ENCODE measurements at places on chromosomes 2 and 18.

GRCh38 chr2:3610415-3610814 lies 15.5 kb downstream of the COLEC11 start:
- DNase-seq, result no peak

- peak; percentile 80 for DNase-seq
Observed at GRCh38 chr2:235106874-235107639, 155.2 kb downstream of the SH3BP4 start.

- no peak for DNase-seq
Observed at GRCh38 chr18:49090901-49091300, 140.1 kb upstream of the SMAD7 start.

- peak; percentile 6 for DNase-seq
Observed at GRCh38 chr2:224009605-224010315, 29.3 kb downstream of the SERPINE2 start.

DNA sequence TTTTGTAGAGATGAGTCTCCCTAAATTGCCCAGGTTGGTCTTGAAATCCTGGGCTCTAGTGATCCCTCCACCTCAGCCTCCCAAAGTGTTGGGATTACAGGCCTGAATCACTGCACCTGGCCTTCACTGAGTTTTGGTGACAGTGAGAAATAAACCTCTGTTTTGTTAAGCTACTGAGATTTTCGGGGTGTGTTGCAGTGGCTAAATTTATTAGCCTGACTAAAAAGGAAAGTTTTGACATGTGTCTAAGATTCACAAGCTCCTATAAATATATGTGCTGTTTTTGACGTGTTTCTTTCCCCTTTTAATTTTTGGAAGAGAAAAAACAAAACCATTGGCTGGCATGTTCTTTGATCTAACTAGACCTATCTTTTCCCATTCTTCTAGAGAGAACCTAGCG lies 190.5 kb upstream of the MC4R start:
- no peak for DNase-seq

DNA sequence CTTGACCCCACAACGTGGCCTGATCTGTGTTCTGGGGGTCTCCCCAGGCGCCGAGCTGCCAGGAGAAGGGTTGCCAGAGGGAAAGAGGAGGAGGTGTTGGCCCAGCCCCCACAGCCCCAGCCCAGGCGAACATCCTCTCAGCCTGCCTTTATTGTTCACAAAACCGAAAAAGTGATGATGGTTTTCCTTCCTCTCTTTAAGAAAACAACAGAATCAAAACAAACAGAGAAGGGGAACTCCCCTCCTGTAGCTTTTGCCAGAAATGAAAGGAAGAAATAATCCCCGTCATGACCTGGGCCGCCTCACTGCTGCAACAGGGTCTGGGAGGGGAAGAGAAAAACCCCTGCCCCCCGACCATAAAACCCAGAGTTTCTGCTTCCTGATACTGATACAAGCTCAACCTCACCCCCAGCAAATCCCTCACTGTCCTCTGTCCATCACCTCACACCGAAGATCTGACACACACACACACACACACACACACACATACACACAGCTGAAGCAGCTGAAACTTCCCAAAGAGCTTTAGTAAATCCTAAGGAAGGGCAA lies 52.0 kb downstream of the ZFP36L2 start:
- DNase-seq, result no peak

- DNase-seq, result peak; percentile 26
Observed at GRCh38 chr2:75053484-75054112, 95.2 kb downstream of the POLE4 start.

- no peak for DNase-seq
Observed at GRCh38 chr2:217647226-217647625, 355.6 kb downstream of the TNS1 start.

DNA sequence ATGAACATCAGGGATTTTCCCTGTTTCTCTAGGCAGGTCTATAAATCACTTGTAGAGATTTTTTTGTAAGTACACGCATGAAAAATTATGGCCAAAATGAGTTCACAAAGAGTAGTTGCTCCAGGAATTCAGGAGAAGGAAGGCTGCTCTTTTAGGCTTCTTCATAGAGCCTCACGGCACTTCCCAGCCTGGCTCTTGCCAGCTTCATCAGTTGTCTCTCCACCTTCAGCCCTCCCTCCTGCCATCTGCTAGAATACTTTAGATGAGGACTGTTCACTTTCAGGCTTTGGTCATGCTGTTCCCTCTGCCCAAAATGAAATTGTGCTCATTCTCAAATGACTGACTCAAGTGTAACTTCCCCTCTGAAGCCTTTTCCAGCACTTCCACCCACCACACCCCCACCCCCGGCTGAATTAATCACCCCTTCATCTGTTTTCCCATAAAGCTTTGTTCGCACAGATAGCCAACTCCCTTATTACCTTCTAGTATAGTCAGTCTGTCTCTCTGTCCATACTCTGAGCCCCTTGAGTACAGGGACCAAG lies 1.8 kb upstream of the ABCA12 start:
- DNase-seq, result peak; percentile 8

GRCh38 chr2:222424729-222425671 lies 657 bp downstream of the SGPP2 start:
- DNase-seq, result no peak

DNA sequence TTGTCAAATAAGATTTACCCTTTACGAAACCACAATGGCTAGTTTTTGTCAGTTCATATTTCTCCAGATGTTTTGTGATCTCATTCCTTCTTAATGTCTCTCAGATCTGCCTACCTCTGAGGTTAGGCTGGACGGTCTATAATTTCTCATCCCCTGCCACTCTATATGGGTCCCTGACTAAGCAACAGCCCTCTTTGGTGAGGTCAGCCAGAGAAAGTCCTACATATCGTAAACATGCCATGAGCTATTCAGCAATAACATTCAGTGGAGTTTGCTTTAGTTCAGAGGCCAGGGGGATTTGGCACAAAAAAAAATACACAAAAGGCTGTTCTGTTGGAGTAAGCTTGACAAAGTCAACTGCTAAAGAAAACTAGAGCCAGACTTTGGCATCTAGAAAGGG lies 192.1 kb upstream of the NCKAP5 start:
- DNase-seq, result peak; percentile 80

GRCh38 chr2:74915743-74916142 lies 42.7 kb upstream of the POLE4 start:
- peak; percentile 83 for DNase-seq

GRCh38 chr2:69588403-69588802 lies 55.1 kb downstream of the AAK1 start:
- DNase-seq, result no peak

- peak; percentile 83 for DNase-seq
Observed at GRCh38 chr2:112803691-112804521, 19.6 kb upstream of the IL1A start.

DNA sequence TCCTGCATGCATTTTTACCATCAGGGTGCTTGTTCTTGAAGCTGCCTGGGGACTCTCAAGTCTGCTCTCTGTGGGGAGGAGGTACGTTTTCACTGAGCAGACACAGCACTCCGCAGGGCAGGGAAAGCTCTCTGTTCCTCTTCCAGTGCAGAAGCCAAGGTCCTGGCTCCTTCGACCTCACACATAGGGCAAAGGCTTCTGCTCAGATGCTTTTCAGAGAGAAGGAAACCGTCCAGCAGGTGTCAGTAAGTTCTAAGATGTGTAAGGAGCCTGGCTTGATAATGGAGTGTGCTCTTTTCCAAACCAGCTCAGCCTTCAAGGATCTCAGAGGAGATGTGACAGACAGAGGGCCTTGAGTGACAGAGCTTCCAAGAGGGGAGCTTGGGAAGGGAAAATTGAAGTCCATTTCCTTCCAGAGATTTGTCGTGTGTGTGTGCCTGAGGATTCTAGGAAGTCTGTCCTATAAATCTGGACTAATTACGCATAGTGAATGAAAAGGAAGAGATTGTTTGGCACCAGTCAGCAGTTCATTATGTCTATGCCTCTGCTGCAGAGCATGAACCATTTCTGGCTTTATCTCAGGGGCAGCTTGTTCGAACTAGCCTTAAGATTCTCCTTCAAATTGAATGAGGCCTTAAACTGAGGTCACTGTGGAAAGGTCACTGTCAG lies 67.3 kb upstream of the UPP2 start:
- DNase-seq, result peak; percentile 66

DNA sequence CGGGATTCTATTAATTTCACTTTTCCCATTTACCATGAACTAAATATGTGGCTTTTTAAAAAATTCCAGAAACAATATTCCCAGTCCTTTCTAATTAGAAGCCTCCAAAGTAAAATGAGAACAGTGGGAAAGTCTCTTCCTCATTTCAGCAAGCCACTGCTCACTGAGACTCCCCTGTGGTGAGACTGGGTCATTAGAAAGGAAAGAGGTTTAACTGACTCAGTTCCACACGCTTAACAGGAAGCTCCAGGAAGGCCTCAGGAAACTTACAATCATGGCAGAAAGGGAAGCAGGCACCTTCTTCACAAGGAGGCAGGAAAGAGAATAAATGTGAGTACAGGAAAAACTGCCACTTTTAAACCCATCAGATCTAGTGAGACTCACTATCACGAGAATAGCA lies 258.9 kb upstream of the CHAC2 start:
- DNase-seq, result no peak

DNA sequence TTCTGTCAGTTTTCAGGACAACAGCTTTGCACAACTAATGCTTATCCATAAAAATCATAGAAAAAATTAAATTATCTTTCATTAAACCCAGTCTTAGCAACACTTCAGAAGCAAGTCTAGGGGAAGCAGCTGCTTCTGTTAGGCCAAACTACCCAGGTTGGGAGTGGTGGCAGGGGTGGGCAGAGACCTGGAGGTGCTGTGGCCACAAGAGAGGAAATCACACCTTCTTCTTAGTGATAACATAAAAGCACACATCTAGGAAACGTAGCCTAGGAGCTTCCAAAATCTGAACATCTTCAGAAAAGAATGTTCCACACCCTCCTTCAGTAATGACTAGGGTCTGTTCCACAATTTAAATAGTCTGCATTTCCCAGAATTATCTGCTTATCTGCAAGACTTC lies 32.3 kb upstream of the FRZB start:
- DNase-seq, result no peak

DNA sequence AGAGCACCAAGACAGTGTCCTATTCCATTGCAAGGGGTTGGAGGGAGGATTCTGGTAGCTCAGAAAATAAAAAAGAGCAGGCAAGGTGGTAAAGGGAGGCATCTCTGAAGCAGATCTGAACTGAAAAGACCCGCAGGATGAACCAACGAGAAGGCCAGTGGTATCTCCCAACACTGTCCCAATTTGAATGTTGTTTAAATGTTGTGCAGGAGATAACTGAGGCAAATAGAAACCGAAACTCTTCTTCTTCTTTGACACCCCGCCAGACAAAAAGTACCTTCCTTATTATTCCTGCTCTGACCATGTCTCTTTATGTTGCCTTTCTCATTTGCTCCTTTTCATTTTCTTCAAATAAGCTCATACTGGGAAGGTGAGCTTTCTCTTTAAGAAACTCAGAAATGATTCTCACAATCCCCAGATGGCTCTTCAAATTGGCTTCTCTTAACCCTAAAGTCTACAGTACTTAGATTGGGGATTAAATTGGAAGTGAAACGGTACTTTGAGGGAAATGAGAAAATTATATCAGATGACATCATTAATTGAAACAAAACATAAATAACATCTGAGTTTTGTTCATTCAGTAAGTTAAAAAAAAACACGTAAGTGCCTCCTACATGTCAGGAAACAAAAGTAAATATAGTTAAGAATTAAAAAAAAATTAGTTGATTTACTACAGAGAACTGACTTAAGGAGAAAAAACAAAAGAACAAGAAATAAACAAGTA lies 143.6 kb downstream of the WDPCP start:
- no peak for DNase-seq

DNA sequence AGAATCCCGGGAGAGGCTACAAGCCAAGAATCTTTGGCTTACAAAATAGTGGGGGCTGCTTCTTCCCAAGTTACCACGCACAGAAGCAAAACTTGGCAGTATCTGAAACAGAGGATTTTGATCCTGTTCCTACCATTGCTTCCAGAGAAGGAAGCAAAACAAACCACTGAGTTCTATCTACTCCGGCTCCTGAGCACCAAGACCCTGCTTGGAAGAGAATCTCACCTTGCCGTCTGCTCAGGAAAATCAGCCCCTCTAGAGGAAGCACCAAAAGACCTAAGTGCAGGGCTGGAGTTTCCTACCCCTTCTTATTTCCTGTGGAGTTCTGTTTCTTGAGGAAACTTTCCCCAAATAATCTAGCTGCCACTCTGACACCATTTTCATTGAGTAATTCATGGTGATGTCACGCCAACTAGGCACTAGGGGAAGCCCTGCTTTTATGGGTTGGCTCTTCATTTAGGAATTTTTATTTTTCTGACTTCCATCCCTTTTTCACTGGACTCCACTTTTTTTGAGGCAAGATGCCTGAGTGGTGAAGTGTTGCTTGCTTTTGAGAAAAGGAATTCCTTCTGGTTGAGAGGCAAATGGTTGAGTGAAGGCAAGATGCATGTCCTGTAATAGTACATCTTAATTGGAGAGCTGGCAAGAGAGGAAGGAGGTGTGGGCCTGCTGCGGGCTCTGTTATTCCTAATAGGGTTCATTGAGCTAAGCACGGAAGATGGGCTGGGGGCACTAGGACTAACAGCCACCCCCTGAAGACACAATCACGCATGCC lies 36.8 kb upstream of the EML4 start:
- DNase-seq, result peak; percentile 93

DNA sequence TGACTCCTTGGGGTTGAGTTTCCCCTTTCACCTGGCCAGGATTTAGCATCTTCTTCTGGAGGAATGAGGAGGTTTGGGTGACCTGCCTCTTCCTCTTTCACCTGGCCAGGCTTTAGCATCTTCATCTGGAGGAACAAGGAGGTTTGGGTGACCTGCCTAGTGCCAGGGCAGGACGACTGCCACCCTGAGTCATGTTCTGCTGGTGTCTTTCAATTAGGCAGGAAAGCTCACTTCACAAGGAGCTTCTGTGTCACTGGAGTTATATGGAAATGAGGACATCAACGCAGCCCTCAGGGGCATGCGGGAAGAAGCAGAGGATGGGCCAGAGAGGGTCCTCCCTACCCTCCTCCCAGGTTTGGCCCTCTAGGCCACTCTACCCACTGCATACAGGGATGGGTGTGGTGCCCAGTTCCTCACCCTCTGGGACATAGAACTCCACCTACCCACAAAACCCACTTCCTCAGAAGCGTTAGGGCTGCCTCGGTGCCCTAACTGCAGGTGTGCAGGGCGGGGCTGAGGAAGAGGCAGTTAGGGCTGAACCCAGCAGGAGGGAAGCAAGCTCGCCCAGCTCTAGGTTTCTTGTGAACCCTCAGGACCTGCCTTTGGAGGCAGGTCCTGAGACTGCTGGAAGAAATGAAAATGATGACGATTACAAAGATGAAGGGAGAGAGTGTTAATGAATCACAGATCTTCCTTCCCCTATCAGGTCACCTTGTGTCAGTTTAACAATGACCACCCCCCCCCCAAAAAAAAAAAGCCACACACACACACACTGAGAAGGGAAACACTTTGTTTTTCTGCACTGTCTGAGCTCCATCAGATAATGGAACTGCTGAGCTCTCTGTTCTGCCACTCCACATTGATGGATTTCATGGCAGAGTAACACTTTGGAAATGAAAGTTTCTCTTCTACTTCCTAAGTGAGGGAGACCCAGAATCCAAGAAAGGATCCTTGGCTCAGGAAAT lies 71.0 kb downstream of the ARL4C start:
- DNase-seq, result no peak
